ENCODE measurements at places on chromosomes 6 and 20.

DNA sequence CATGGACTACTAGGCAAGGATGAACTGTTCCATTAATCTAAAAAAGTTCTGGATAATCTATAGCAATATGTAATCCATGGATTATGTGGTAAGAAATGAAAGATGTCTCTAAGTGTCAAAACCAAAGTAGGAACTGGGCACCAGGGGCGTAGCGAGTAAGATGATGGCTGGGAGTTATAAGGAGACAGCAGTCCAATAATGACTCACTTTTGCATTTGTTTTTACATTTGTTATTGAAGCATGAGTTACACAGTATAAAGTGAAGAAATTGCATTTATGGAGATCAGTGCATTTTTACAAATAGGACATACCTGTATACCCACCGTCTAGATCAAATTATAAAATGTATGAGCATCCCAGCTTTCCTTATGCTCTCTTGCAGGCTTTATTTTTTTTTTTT, 878.5 kb upstream of the MAP3K7 start:
- DNase-seq = no peak

DNA sequence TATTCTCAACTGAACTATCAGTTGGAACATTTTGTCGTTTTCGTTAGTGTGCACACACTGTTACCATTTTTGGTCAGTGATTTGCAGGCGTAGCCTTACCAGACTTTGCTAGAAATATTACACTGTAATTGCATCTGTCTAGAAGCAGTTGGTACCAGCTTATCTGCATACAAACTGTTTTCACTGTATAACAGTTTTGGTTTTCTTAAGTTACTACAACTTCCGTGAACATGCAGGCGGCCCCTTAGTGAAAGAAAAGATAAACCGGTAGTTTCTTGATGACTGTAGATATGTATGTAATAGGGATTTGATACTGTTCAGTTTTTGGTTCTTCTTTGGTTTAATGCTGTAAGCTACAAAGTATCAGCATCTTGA, 1.3 kb downstream of the DSTN start:
- DNase-seq = no peak

GRCh38 chr6:44976677-44977641, 351.2 kb upstream of the RUNX2 start:
- DNase-seq = no peak

DNA sequence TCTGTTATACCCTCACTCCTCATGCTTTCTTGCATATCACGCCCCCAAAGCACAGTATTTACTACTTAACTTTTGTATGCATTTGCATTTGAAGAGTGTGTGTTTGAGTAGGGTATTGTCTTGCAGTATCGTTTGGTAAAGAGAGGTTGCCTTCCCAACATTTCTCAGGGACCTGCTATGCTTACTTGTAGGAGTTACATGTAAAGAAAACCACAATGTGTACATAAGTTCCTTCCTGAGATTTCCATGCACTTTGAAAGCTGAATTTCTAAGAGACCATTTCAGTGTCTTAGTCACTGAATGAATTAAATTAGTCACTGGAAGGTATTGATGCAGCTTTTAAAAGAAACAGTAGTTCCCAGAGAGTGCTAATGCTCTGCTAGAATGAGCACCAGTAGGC, 159.3 kb upstream of the LAMA2 start:
- DNase-seq = no peak

DNA sequence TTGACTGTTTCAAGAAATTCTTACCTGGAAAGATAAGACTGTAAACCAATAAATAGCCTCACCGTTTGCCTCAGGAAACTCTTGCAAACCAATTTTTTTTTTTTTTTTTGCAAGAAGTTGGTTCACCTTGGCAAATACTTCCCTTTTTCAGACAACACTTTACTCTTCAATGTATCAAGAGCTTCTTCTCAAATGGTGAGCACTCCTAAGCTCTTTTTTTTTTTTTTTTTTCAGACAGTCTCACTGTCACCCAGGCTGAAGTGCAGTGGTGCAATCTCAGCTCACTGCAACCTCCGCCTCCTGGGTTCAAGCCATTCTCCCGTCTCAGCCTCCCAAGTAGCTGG, 22.7 kb upstream of the SNTA1 start:
- DNase-seq = no peak

GRCh38 chr6:129267028-129267427, 384.1 kb downstream of the LAMA2 start:
- no peak for DNase-seq

DNA sequence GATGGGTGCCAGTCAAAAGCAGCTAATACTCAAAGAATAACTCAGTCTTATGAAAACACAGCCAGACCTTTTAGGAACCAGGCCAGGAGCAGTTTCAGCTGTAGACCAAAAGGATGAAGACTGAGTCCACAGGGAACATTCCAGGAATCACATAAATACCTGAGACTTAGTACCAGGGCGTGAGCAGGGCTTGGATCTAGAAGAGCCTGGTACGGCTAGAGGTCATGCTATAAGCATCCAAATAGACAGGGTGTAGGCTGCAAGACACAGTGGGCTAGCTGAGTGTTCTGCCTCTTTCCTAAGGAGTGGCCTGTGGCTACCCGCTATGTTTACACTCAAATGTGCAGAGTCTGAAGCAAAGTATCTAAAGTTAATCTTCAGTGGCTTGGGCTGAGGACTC, 29.5 kb upstream of the LRRC1 start:
- DNase-seq = no peak

- DNase-seq = no peak
These were observed 111.2 kb downstream of the NFATC2 start for GRCh38 chr20:51431321-51431720.

DNA sequence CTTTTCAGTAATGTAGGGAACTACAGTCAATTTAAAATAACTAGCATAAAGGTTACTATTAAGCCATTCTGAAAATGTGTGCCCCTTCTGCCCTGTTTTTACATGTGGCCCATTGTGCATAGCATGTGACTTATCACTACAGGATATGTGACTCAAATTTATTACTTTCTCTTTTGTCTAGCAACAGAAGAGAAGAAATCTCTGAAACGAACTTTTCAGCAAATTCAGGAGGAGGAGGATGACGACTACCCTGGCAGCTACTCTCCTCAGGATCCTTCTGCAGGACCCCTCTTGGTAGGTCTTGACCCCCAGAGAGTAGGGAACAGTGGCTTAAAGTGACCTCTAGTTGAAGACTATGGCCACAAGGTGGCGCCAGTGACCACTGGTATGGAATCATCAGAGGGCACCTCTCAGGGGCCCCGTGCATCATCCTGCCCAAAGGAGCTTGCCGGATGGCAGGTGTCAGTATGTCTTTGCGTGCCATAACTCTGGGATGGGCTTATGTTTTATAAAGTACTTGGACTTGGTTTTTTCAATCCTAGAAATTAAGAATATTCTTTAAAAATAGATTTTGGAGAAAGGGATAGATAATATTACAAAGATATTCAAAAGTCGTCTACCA, 23.9 kb downstream of the RPRD1B start:
- no peak for DNase-seq

GRCh38 chr20:47389867-47390347, 33.4 kb upstream of the ZMYND8 start:
- no peak for DNase-seq

- DNase-seq = no peak
These were observed 6.1 kb upstream of the TMEM74B start for GRCh38 chr20:1190847-1191246.

All from activated gamma-delta T cell (primary cell).